B cell (primary cell): ENCODE measurements at places on chromosomes 6 and 20. TPM values are rescaled to one million over a fixed set of nuclear protein-coding genes. Genes with fewer than 3 reads are reported as not detected.

Gene SRSF6
- total RNA-seq, result 197 and 201 TPM in 2 replicates

Gene LY86
- total RNA-seq, result 68.7 and 76.7 TPM in 2 replicates

Gene FERMT1
- not detected in 2 replicates for total RNA-seq

Gene NCOA7
- 27.0 and 27.4 TPM in 2 replicates for total RNA-seq

Gene TMEM14C
- total RNA-seq, result 25.0 and 31.7 TPM in 2 replicates

Gene CLPSL2
- total RNA-seq, result not detected in 2 replicates

Gene ERVFRD-1
- total RNA-seq, result not detected in 2 replicates

Gene TRIM40
- not detected in 2 replicates for total RNA-seq

Gene FKBP5
- total RNA-seq, result 7.4 and 8.1 TPM in 2 replicates

Gene HTR1B
- not detected in 2 replicates for total RNA-seq

Gene BFSP1
- not detected in 2 replicates for total RNA-seq

Gene PRSS35
- total RNA-seq, result not detected in 2 replicates

Gene BLOC1S5
- 16.0 and 18.8 TPM in 2 replicates for total RNA-seq

Gene EEF1A2
- total RNA-seq, result 1.8 and 2.2 TPM in 2 replicates

Gene MAS1
- not detected in 2 replicates for total RNA-seq

Gene RAB44
- 0.15 and 0.19 TPM in 2 replicates for total RNA-seq

Gene SNAP91
- total RNA-seq, result not detected in 2 replicates

Gene NOP56
- total RNA-seq, result 229 and 247 TPM in 2 replicates

Gene TFAP2D
- total RNA-seq, result not detected in 2 replicates

Gene LY6G6F
- not detected in 2 replicates for total RNA-seq

Gene NKAIN4
- not detected in 2 replicates for total RNA-seq

Gene KCNQ5
- total RNA-seq, result 9.4 and 10.4 TPM in 2 replicates

Gene OVOL2
- total RNA-seq, result not detected in 2 replicates

Gene SPTLC3
- total RNA-seq, result not detected in 2 replicates

Gene TREM2
- not detected in 2 replicates for total RNA-seq

Gene BPIFA1
- not detected in 2 replicates for total RNA-seq

Gene SMLR1
- not detected in 2 replicates for total RNA-seq

Gene ZNF831
- total RNA-seq, result 10.5 and 14.1 TPM in 2 replicates

Gene ELOVL2
- not detected in 2 replicates for total RNA-seq

Gene THBD
- total RNA-seq, result not detected in 2 replicates

Gene PI16
- 1.1 and 1.4 TPM in 2 replicates for total RNA-seq

Gene PLA2G7
- total RNA-seq, result 0.63 and 1.1 TPM in 2 replicates

Gene SFTA2
- not detected in 2 replicates for total RNA-seq

Gene TGM3
- not detected in 2 replicates for total RNA-seq

Gene CDH4
- total RNA-seq, result not detected in 2 replicates

Gene TMEM74B
- total RNA-seq, result 0.42 and 0.73 TPM in 2 replicates

Gene LHFPL5
- total RNA-seq, result not detected in 2 replicates

Gene GNRH2
- total RNA-seq, result 2.5 and 2.7 TPM in 2 replicates

Gene PLAGL2
- total RNA-seq, result 18.2 and 18.4 TPM in 2 replicates

Gene TINAG
- total RNA-seq, result not detected in 2 replicates

Gene SIRPB1
- total RNA-seq, result 1.3 and 1.7 TPM in 2 replicates

Gene LGSN
- total RNA-seq, result not detected in 2 replicates

Gene CEBPB
- total RNA-seq, result 24.7 and 25.8 TPM in 2 replicates

Gene ELOVL4
- total RNA-seq, result 0.10 TPM in 1 of 2 replicates, not detected in the other

Gene TLDC2
- not detected in 2 replicates for total RNA-seq
